Activated CD8-positive, alpha-beta memory T cell treated with anti-CD3 and anti-CD28 coated beads, Interleukin-2, amount 50 U/mL, for 4 hours (primary cell): ENCODE measurements at places on chromosomes 1 and 21.

DNA sequence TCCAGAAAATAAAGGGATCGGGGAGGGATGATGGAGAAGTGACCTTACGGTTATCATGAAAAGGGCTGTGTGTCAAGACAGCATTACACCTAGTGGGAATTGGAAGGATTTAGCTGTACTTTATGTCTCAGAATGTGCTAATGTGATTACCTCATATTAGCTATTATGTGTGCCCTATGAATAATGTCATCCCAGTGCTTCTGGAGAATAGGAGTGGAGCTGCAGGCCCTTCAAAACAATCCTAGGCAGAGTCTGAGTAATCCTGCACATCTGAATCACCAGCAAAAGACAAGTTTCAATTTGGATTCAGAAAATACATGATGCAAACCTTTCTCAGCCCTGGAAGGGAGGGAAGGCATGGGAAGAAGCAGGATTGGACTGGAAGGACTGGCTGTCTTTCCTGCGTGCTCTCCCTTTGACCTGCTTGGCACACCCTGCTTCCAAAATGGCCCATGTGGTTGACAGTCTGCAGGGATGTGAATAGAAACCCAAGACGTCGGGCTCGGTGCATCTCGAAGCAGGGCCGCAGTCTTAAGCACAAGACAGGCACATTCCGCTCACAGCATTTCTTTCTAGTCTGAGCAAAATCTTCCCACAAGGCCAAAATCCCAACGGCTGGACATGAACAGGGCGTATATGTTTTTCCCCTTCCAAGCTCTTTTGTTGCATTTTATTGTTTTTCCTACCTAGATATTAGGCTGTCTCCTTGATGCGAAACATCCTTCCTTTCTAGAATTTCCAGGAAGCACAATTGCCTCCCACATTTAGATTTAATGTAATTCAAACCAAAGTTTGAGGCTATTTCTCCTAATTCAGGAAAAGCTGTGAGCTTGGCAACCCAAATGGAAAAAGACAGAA is 54.3 kb upstream of the TARBP1 start:
- DNase-seq, result no peak

DNA sequence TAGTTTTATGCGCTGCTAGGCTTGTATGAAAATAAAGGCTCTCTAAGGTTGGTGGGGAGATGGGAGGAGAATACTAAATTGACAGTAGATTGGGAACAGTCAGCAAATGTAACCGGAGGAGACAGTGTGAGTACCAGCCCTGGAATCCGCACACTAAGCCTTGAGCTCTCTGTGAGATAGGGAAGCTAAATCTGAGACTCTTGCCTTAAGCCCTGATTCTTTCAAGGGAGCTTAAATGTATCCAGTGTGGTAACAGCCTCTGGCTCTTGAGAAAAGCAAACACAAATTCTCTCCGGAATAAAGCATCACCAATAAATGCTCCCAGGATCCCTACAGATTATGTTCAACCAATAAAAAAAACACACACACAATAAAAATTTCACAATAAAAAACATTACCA is 33.0 kb upstream of the PDPN start:
- DNase-seq, result no peak

- DNase-seq, result no peak
Observed at GRCh38 chr1:181040284-181040865, 6.6 kb downstream of the MR1 start.

GRCh38 chr1:51058858-51059257 is 43.2 kb upstream of the C1orf185 start:
- no peak for DNase-seq

DNA sequence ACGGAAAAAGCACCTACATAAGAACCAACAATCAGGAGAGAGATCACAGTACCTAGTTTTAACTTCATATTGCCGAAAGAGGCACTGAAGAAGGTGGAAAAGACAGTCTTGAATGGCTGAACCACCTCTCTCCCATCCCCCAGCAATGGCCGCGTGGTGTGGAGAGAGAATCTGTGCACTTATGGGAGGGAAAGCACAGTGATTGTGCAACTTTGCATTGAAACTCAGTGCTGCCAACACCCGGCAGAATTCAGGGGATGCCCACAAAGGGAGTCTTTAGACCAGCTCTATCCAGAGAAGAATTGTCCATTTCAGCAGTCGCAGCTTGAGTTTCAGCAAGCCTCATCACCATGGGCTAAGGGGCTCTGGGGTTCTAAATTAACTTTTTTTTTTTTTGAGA is 186.3 kb upstream of the USP25 start:
- DNase-seq, result no peak

DNA sequence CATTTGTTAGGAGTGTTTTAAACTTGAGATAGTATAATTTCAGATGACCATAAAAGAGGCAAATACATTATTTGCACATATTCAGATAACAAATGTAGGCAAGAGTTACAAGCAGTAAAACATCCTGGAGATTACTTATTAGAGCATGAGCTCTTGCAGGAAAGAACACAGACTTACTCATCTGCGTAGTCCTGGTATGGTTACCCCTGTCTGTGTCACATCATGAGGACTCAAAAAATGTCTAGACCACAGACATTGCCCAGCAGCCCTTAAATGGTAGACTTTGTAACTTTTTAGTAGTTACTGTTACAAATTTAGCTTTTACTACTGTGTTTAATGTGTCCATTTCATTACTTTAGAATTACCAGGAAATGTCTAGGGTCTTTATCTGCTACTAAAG is 12.8 kb downstream of the CACHD1 start:
- DNase-seq, result no peak

DNA sequence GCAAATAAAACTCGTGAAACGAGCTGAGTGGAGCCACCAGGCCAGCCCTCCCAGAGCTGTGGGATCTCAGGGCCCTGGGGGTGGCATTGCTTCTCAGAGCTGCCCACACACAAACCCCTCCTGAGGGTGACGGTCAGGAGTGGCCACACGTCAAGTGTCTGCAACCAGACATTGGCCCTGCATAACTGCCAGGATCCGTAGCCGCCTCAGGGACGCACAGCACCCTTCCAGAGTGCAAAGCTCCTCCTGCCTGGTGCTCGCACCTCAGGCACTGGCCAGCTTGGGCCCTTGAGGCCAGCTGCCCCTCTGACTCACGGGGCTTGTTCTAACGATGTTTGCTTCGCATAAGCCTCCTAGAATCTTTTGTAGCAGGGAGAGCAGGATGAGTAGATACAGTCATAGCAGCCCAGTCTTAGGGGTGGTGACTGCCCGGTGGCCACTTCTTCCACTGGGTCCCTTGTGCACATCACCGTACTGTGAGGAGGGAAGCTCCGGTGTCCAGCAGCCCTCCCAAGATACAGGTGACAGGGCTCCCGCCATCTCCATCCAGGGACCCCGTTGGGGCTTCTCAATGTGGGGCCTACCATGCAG is 5.0 kb downstream of the WNT3A start:
- DNase-seq, result no peak

DNA sequence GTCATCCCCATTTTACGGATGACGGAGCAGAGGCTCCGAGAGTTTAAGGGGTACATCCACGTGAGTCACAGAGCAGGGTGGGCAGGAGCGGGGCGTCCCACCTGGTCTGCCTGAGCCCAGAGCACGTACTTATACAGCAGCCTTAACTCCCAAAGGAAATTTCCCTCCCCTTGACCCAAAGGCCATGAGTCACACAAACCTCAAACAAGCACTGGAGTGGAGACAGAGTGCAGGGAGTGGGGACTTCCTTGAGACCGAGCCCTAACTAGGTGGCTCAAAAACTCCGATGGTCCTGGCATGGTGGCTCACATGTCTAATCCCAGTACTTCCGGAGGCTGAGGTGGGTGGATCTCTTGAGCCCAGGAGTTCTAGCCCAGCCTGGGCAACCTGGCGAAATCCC is 141.6 kb upstream of the KLHDC7A start:
- DNase-seq, result no peak

DNA sequence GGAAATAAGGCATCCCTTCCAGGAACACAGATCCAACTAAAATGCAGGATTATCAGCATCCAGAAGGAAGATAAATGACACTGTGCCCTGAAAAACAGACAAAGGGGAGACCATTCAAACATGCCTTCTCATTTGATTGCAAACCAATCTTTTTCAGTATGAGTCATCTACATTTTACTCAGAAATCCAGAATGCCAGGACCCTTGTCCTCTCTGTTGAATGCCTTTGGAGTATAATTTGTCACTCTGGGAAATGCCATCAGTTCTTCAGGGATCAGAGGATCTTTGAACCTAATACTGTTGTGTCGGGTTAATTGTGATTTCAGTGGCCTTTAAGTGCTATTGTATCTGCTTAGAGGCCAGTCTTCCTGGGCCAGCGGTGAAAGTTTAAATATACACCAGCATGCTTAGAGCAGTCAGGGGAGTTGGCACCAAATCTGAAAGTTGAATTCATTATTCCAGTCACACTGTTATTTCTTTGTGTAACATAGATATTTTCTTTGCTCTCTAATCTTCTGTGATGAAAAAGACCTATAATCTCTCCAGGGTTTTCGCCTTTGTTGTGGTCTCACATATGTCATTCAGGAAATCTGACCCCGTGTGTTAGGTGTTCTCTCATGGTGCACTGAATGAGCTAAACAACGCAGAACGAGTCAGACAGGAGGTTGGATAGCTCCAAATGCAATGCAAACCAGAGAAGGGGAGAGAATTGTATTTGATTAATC is 364.8 kb upstream of the SGIP1 start:
- no peak for DNase-seq

DNA sequence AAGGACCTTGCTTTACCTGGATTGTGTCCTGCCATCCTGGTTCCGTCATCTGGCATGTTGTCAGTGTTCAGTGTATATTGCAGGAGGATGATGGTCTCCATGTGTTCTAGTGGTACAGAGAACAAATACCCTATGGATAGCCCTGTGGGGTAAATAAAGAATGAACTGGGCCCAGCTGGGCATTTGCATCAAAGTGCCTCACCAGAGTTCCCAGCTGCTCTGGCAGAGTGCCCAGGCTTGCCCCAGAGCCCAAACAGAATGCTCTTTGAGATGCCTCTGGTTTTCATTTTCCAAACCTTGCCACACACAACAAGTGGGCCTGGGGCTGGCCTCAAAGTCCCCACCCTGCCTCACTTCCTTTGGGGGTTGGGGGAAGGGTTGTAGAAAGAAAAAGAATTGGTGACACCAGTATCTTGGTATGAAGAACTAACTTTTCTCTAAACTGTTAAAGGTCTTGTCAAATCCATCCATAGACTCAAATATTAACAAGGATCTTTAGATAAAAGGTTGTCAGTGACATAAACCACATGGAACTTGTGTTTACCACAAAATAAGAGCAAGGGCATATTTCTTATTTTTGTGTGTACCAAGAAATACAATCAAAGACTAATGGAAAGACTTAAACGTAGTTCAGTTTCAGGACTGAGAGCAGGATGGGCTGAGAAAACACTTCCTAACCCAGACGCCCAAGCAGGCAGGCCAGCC is 82.2 kb downstream of the LMO4 start:
- no peak for DNase-seq

- no peak for DNase-seq
Observed at GRCh38 chr1:157176591-157177121, 38.5 kb upstream of the ETV3 start.

DNA sequence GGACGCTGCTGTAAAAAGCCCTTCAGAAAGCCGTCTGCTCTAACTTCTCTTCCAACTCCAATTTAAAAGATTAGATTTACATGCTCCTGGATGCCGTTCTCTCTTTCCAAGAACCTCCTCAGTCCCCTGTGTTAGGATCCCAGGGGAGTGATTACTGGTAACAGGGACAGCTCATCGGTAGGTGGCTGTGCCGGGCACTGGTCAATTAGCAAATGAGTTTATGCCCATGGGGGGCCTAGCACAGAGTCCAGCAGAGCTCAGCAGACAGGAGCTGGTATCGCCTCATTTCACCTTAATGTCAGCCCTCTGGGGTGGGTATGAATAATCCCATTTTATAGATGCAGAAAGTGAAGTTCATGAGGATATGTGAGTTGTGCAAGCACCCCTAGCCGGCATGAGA is 191.9 kb downstream of the GRIK3 start:
- no peak for DNase-seq

GRCh38 chr1:43509007-43509739 is 21.5 kb upstream of the PTPRF start:
- no peak for DNase-seq

DNA sequence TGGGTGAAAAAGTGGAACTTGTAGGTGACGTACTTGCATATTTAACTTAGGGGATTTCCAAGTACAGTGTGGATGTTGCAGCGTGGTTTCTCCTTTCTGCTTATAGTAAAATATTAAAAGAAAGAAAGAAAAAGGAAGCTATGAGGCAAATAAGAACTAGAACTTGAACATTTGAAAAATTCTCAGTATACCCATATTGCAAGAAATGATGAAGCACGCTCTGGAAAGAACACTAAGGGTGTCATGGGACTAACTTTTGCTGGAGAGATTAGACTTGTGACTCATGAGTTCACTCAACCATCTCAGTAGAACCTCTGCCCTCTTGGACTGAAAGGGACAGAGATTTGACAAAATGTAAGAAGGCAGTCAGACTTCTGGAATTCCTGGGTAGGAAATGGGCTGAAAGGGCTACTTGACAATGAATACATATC is 704.5 kb upstream of the ADGRL4 start:
- DNase-seq, result no peak

GRCh38 chr1:41313661-41314131 is 47.5 kb upstream of the FOXO6 start:
- DNase-seq, result no peak

DNA sequence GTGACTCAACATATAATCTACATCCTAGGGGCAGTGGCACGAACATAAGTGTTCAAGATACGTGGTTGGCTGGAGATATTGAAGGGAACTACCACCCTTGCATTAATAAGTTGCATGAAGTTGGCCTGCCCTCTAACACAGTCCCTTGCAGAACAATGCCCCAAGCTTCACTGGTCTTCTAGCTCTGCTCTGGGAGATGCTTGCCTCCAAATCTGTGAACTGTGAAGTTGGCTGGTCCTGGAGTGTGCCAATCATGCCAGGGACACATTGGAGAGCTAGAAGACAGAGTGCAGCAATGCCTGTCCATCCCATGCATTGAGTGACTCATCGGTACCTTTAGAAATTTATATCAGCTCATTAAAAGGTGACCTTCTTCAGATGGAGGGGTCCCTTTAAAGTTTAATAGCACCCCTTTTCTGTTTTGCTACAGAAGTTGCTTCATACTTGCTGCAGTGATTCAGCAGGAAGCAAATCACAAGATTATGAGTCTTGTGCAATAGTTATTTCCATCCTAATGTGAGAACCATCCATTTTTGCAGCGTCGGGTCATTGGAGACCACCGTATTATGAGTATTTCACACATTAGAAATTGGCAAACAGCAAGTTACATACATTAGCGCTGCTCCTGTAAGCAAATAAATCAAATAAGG is 55.2 kb upstream of the KAZN start:
- DNase-seq, result no peak

GRCh38 chr21:15667819-15668218 is 62.0 kb upstream of the USP25 start:
- DNase-seq, result no peak

DNA sequence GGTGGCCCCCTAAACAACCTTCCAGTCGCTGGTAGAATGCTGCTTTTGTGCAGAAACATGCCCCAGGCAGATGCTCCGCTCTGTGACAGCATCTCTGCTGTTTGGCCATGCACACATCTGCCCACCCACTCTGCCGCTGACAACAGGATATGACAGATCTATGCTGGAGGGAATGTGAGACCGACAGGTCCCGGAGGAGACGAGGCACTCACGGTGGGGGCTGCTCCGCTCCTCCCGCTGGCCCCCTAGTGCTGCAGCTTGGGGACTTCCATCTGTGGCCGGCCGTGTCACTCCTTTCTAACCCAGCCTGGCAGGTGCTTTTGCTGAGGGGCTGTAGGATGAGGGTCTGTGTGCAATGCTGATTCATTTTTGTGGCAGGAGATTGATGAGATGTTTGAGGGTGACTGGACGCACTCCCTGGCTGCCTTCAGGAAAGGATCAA is 49.1 kb upstream of the DMRTB1 start:
- DNase-seq, result peak; percentile 51
